ENCODE measurements at places on chromosomes 11 and 22.

- DNase-seq, result no peak
Observed at GRCh38 chr11:111447112-111447471, 65.1 kb downstream of the BTG4 start.

DNA sequence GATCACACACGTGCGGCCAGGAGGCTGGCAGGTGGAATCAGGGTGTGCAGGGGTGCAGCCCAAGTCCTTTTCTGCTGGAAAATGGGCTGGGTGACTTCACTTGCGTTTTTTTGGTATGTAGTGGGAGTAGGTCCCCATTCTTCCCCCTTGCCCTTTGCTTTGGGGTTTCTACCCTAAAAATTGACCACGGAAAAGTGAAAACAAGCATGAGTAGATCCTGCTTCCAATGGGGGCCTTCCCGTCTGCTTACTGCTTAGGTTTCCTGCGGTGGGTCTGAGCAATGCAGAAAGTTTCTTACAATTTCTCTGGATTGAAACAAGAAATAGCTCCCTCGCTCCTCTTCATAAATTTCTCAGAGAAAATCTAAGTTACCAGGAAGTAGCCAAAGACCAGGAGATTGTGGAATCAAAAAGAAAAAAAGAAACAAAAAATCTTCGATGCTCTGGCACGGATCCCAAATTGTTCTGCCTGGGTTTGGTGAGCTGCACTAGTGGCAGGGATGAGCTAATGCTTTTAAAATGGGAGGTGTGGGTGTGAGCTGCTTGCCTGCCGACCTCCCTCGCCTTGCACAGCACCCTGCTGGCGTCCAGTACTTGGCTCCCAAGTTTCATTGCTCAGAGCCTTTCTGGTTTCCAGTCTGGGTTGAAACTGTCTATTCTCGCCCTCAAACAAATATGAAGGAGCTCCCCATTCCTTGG, 2.4 kb downstream of the TIMP3 start:
- no peak for DNase-seq

GRCh38 chr11:82863209-82863608, 37.0 kb downstream of the PRCP start:
- DNase-seq, result no peak

- DNase-seq, result no peak
Observed at GRCh38 chr11:123558536-123559315, 95.7 kb downstream of the SCN3B start.

DNA sequence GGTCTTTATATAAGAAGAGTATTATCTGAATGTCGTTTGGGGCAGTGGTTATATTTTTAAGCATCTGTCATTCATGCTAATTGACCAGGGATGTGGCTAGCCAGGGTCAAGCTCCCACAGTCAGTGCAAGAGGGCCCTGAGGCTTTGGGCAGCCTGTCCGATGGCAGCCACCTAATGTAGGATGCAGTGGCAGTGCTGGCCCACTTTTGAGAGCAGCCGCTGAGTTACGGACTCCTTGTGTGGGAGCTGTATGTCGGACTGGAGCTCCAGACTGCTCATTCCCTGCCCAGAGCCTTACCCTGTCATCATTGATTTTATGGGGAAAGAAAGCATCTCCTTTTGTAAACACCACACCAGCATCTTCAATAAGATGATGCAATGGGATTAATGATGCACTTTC, 99.5 kb downstream of the SYT9 start:
- DNase-seq, result no peak
